ENCODE measurements at places on chromosomes 12 and 14. TPM values are rescaled to one million over a fixed set of nuclear protein-coding genes. Genes with fewer than 3 reads are reported as not detected.

Gene FGF23
- not detected for total RNA-seq

Gene KRT85
- not detected for total RNA-seq

Gene AMDHD1
- 0.09 TPM for total RNA-seq

Gene PTPRO
- total RNA-seq, result 0.17 TPM

Gene IQSEC3
- 0.17 TPM for total RNA-seq

Gene FAM90A1
- not detected for total RNA-seq

Gene TMEM132D
- not detected for total RNA-seq

Gene POTEM
- total RNA-seq, result not detected

Gene CSRP2
- total RNA-seq, result 4.4 TPM

Gene SOAT2
- 0.16 TPM for total RNA-seq

Gene PPP1R36
- total RNA-seq, result 0.79 TPM

Gene IL22
- not detected for total RNA-seq

Gene NINJ2
- total RNA-seq, result 3.0 TPM

Gene LRP1-AS
- total RNA-seq, result not detected

Gene INTS13
- total RNA-seq, result 25.4 TPM

Gene ANO4
- total RNA-seq, result 0.94 TPM

Gene TAS2R19
- total RNA-seq, result 3.9 TPM

Gene DAO
- total RNA-seq, result not detected

Gene RIPK3
- total RNA-seq, result 6.2 TPM

Gene BCL2L14
- total RNA-seq, result not detected

Gene CNTN1
- total RNA-seq, result 0.63 TPM

Measured in bronchial smooth muscle cell (primary cell).